ENCODE measurements at places on chromosomes 5 and 9.

DNA sequence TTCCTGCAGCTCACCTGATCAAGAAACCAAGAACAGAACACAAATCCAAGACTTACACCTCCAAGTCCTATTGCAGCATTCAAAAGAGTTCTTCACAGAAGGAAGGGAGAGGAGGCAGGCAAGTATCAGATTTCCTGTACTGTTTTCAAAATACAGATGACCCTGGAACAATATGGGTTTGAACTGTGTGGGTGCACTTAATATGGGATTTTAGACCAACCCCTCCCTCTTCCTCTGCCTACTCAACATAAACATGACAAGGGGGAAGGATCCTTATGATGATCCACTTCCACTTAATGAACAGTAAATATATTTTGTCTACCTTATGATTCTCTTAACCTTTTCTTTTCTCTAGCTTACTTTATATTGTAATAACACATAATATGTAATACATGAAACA lies 104.6 kb downstream of the ELAVL2 start:
- DNase-seq, result no peak

DNA sequence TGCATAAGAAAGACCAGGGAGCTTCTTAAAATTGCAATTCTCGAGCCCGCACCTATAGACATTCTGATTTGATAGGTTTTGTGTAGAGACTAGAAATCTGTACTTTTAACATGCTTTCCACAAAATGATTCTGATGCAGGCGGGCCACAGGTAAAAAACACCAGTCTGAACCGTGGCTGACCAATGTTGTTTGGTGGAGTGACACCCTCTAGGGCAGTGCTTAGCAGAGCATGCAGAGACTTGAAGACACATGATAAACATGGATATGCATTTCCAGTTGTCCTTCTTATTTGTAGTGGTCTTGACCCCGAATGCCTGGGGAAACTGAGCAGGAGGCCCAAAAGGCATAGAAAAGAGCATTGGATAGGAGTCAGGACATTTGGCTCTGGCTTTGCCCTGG lies 10.5 kb upstream of the COL15A1 start:
- no peak for DNase-seq

- DNase-seq, result no peak
Observed at GRCh38 chr9:5920860-5921328, 30.2 kb downstream of the MLANA start.

DNA sequence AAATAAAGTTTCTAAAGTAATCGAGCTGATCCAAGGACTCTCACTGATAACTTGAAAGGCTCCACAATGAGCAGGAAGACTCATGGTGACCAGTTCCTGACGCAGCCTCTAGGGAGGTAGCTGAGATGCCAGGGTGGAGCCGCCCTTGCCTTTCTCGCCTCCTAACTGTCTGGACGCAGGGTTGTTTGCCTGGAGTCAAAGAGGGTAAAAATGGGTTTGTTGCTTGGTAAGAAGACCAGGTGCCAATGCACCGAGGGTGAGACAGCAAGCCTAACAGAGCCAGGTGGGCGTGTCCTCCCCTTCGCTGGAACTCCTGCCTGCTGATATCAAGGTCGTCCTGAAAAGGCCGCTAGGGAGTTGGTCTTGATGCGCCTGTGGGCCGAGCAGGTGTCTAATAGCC lies 48.6 kb upstream of the FCN1 start:
- DNase-seq, result no peak

DNA sequence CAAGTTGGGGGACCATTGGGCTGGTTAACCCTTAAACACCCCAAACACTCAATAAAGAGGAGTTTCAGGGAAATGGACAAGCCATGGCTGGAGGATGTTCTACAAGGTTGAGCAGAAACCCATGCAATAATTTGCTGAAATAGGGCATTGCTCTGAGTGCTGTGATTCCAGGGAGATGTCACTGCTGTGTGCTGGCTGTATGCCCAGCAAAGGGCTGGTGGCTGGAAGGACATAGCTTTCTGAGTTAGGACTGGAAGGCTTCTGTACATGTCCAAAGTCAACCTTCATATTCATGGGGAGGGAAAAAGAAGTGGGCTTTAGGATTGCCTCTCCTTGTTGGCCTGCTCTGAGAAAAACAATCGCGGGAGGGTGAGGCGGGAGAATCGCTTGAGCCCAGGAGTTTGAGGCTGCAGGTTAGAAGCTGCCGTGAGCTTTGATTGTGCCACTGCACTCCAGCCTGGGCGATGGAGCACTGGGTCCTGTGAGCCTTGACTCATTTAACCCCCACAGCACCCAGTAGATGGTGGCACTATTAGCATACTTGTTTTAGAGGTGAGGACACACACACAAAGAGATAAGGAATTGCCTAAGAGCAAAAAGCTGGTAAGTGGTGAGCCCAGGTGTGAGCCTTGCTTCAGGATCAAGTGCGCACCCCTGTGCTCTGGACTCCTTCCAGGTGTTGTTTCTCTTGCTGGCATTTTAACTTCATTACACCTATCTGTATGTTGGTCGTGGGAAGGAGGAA lies 20.4 kb downstream of the IL12B start:
- DNase-seq, result no peak

DNA sequence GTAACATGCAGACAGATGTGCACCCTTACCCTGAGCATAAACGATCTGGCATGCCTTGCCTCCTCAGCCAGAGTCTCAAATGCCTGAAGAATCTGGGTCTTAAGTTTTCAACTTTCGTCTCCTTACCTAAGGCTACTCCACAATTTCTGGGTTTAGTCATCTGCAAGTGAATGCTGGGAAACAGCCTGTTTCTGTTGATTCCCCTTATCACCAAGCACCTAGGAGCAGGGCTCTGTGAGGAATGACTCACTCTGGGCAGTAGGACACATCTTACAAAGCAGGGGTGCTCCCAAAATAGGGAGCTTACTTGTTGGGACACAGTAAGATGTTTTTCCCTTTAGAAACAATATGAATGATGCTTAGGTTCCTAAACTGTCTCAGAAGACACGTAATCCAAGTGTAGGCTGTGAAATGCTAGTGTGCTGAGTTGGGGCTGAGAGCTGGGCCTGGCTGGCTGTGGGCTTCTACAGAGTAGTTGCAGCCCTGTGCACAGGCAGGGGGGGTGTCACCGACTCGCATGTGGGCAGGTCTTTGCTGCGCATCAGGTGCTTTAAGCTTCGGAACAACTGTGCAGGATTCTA lies 58.0 kb downstream of the DAP start:
- DNase-seq, result no peak

GRCh38 chr9:35691334-35691650 lies 1.6 kb upstream of the TPM2 start:
- peak; percentile 43 for DNase-seq

GRCh38 chr5:66551338-66551737 lies 44.9 kb upstream of the MAST4 start:
- DNase-seq, result no peak

- peak; percentile 78 for DNase-seq
Observed at GRCh38 chr9:113876151-113876992, at the start of gene ZNF618. ZNF618 (plus strand) TSS chr9:113876309; CDS start chr9:113876381, 72 bp downstream.

- peak; percentile 39 for DNase-seq
Observed at GRCh38 chr5:95850391-95850894, 27.9 kb upstream of the GLRX start.

DNA sequence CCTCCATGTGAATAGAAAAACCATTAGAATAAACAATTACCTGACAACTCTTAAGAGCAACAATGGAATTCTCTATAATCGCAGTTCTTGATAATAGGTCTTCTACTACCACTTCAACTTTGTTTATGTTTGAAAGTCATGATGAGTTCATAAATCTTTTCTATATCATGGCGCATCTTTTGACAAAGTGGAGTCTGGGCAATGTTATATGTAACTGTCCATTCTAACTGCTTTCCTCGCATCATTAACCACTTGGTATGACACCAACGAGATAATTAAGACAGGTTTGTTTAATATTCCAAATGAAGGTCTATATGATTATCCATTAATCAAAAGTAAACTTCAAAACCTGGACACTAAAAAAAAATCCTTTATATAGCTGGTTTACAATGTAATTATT lies 272.0 kb downstream of the DENND1A start:
- no peak for DNase-seq

- DNase-seq, result no peak
Observed at GRCh38 chr5:143086908-143087637, 316.4 kb downstream of the NR3C1 start.

DNA sequence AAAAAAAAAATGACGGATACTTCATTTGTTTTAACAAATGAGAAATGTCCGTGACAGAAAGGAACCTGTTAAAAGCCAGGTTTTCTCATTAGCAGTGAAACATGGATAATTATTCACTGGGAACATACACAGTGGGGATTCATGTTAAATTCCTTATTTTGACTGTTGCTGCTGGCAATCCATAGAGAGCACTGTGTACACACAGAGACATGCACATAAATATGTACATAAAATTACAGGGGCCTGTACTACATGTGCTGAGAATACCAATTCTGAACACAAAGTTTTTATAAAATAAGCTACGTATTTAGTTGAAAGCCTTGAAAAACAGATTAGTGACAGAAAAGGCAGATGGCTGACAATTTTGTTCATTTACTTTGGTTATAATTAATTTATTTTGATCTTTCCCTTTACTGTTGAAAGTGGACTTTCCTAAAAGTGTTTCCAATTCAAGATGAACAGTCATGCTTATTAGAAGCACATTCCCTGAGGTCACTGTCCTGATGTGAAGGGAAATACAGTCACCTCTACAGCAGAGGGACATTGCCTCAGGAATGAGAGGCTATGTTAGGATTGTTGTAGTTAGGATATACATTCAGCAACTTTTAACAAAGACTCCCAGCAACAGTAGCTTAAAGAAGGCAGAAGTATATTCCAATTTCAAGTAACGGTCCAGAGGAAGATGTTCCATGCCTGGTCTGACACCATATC lies 166.7 kb downstream of the SAXO1 start:
- DNase-seq, result no peak

DNA sequence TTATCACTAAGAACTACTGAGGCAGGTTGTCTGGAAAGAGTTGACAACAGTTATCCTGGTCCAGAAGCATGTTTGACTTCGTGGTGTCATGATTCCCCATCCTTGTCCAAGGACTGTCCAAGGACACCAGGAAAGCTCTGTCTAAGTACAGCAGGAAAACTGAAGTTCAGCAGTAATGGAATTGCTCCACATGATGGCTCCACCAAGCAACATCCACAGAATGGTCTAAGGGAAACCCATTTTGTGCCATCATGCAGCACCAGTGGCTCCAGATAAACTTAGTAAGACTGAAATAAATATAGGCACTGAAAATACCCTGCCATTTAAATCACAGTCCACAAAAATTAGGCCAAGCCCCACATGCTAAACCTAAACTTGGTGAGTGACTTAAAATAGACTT lies 192.8 kb downstream of the CDH18 start:
- DNase-seq, result no peak

- no peak for DNase-seq
Observed at GRCh38 chr5:16446993-16447392, 18.6 kb downstream of the ZNF622 start.

DNA sequence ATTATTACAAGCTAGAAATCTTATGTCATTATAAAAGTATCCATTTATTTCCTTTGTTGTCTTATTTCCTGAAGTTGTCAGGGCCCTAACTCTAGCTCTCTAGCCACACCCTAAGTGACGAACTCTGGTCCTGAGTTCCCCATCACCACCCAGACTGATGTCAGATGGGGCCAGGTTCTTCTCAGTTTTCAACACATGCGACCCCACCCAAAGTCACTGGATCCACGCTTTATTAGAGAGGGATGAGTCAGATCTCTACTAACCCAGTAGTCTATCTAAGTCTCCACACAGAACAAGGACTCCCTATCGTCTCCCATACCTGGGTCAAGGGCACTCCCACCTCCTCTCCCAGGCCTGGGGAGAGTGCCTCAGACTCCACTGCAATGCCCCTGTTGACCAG lies 6.8 kb upstream of the FEM1C start:
- peak; percentile 38 for DNase-seq

GRCh38 chr9:126693428-126693944 lies 79.8 kb downstream of the LMX1B start:
- no peak for DNase-seq

DNA sequence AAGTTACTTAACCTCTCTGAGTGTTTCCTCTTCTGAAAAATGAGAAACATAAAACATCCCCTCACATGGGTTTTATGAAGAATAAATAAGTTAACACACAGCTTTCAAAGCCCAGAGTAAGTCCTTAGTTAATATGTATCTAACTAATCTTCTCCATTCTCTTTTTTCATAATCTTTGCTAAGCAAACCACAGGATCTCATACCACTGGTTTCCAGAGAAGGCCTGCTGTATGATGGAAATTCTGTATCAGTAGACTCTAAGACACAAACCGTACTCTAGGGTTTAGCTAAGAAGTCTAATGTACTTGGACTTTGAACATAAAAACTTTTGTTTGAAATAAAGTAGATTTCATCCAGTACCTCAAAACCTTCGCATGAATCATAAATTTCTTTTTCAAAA lies 307.9 kb downstream of the SPOCK1 start:
- DNase-seq, result no peak

GRCh38 chr5:80372780-80373179 lies 35.1 kb upstream of the ZFYVE16 start:
- no peak for DNase-seq

DNA sequence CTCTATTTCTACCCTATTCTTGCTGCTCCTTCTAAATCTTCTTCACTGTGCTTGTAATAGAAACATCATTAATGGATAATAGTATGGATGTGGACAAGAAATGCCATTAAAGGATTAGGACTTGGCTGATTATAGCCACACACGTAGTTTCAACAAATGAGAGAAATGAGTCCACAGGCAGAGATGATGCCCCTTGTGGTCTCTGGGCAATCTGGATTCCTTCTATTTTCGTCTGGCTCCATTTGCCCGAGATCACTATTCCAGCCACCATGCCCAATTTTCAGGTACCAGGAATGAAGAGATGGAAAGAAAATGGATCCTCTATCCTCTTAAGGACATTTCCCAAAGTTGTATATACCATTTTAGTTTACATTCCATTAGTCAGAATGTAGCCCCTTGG lies 13.2 kb downstream of the VLDLR start:
- no peak for DNase-seq

GRCh38 chr9:71608825-71609447 lies 159.4 kb downstream of the CEMIP2 start:
- no peak for DNase-seq

GRCh38 chr5:58885260-58885659 lies 302.4 kb downstream of the RAB3C start:
- no peak for DNase-seq

- no peak for DNase-seq
Observed at GRCh38 chr5:169099801-169100734, 200.9 kb downstream of the SLIT3 start.

DNA sequence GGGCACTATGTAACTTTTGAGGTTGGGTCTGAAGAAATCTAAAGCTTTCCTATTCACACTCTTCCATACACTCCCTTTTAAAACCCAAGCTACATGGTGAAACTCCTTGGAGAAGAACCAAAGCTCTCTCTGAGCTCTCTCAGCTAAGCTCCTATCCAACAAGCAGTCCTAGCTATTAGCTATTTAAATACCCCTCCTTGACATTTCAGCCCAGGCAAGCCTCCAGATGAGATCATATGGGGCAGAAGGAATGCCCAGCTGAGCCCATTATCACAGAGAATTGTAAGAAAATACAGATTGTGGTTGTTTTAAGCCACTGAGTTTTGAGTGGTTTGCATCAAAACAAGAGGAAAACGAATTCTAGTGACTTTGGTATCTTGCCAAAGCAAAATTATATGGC lies 15.2 kb downstream of the HSPB3 start:
- no peak for DNase-seq

All from suppressor macrophage treated with lipopolysaccharide for 1 hour (primary cell).